ENCODE measurements at places on chromosomes 7 and 10. TPM values are rescaled to one million over a fixed set of nuclear protein-coding genes. Genes with fewer than 3 reads are reported as not detected.

Gene EGR2
- 21.1 TPM for total RNA-seq

Gene OR13A1
- total RNA-seq, result not detected

Gene RHOBTB1
- 22.6 TPM for total RNA-seq

- DNase-seq, result no peak
These were observed 31.2 kb downstream of the PRTFDC1 start for GRCh38 chr10:24920907-24921881.

DNA sequence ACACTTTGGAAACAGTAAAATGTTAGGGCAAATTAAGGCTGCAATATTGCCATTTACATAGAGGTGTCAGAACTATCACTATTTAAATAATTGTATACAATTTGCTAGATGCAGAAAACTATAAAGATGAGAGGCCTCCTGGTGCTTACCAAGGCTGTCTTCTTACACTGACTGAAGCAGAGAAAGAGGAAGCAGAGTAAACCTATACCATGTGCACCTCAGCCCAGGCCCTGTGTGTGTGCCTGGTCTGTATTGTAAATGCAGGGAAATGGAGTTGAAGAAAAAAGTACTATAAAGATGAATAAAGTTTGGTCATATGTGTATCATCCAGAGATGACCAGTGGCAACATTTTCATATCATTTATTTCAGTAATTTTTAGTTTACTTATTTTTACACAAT is 29.2 kb downstream of the ELMO1 start:
- no peak for DNase-seq

DNA sequence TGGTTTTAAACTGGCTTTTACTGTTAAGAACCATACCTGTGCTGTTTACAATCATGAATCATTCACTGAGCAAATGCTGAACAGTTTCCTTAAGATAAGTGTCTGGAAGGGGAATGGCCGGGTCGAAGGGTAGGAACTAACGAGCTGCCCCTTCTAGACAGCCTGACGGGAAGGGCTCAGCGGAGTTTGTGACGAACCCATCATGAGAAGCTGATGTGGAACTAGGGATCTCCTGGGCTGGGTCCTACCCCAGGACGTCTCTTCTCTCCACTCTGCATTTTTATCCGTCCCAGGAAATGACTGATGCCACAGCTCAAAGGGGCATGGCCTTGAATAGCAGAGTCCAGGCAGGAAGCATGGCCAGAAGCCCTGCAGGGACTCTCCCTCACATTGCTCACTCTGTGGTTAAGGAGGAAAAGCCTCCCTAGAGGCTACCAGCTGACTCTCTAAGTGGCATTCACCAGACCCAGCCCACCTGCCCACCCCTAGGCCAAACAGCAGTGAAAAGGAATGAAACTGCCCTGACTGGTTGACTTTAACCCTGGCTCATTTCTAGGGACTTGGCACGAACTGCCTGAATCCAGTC is 112.0 kb downstream of the PFKFB3 start:
- DNase-seq, result no peak
